ENCODE measurements at places on chromosomes 3 and 15.

GRCh38 chr3:95586754-95587153 is 1227.6 kb upstream of the EPHA6 start:
- no peak for DNase-seq

- no peak for DNase-seq
Observed at GRCh38 chr3:58158442-58159153, 52.2 kb downstream of the DNASE1L3 start.

GRCh38 chr3:66593978-66594377 is 93.2 kb upstream of the LRIG1 start:
- DNase-seq, result no peak

DNA sequence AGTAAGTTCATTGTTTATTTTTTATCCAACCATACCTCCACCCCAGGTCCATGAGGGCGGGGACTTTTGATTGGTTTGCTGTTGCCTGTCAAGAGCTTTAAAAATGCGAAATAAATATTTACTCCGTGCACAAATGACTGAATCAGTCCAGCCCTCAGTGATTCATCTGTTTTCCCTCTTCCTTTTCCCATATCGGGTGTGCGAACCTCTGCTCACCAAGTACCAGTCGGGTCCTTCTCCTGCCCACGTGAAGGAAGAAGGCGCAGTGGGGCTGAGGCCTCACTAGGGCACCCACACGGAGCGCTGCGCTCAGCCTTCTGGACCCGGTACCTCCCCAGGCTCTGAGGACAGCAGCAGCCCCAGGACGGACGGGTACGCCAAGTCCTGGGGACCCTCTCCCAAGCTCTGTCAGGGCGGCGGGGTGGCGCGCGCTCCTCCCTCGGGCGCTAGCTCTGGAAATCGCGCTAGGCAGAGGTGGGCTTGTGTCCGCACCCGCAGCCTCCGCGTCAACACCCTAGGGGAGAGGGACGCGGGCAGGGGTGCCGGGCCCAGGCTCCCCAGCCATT is 70.5 kb upstream of the EPHB3 start:
- DNase-seq, result no peak

- DNase-seq, result no peak
Observed at GRCh38 chr15:70199540-70200410, 102.1 kb upstream of the TLE3 start.

GRCh38 chr15:50277370-50277769 is 11.8 kb upstream of the HDC start:
- no peak for DNase-seq

DNA sequence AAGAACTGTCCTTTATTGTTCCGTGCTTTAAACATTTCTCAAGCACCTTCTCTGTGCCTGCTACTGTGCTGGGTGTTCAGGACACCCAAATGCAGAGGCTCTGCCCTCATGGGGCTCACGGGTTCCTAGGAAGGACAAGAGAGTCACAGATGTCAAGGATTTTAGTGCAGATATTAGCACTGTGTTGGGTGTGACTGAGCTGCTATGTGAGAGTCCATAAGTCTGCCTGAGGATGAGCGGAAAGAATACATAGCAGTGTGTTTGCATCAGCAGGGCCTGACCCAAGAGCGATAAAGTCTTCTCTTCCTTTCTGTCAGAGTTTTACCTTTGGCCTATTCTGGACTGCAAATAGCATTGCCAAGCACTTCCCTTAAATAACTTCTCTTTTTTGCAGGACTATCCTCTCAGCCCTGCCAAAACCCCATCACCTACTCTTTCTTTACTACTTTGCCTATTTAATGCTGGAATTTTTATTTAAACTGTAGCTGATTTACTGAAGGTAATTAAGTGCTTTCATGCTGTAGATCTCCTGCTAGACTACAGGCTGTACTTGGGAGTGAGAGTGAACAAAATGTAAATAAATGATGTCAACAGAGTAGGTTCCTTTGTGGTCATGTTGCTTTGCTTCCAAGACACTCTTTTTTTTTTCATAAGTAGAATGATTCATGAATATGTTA is 459.4 kb upstream of the TPRG1 start:
- no peak for DNase-seq

GRCh38 chr3:31456373-31456772 is 76.4 kb upstream of the STT3B start:
- DNase-seq, result no peak

- DNase-seq, result no peak
Observed at GRCh38 chr3:50610181-50610971, 1.2 kb downstream of the CISH start.

DNA sequence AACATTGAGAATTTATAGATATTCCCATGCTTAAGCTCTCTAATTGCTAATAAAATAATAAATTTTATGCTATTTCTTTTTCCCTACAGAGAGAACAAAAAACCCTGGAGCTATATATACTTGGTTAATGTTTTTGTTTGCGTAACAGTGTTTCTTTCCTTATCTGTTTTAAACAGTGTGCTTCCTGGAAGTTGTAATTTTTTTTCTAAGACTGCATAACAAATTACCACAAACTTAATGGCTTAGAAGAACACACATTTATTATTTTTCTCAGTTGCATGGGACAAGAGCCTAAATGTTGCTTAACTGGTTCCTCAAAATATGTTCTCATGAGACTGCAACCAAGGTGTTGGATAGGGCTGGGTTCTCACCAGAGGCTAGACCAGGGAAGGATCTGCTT is 49.7 kb upstream of the DPH6 start:
- DNase-seq, result no peak

GRCh38 chr15:34284937-34285336 is 52.6 kb downstream of the SLC12A6 start:
- no peak for DNase-seq

DNA sequence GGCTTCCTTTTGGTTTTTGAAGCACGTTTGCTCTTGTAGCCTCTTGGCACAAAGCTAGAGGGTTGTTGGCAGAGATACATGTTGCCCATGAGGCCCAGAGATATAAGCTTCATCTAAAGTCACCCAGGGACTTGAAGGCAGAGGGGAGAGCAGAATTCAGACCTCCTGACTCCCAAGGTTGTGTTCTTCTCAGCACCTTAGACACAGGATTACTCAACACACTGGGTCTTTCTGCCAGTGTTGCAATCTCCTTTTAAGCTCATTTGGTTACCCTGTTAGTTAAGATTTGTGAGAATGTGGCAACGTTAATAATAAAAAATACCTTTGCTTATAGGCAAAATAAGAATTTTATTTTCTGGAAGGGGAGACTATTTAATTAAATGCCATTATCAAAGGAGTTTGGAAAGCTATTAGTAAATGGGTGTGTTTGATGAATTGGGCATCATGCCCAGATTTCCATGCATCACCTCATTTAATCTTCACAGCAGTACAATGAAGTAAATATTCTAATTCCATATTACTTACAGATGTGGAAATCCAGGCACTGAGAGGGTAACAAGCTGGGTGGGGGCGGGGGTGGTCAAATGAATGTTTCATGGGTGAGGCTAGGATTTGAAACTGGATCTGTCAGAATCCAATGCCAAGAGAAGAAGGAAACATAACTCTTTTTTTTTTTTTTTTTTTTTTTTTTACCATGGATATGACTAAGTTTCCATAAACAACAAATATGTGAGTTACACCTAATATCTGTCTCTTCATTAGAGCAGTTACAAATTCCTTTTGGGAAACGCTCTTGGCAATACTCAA is 183.3 kb downstream of the NR1D2 start:
- no peak for DNase-seq

DNA sequence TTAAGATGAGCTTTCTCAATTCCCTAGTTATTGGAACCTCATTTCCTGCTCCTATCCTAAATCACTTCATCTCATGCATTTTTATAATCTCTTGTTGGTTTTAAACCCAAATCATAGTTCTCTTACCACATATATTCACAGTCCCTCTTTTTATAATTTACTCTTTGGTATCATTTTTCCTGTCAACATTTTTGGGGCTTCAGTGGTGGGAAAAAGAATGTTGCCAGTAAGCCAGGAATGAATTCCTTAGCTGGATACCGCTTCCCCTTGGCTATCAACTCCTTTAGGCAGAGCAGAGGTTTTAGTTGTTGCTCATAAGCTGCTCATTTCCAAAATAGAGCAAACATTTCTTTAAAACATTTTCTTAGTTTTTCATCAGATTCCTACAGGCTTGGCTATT is 112.3 kb downstream of the GALK2 start:
- DNase-seq, result no peak

DNA sequence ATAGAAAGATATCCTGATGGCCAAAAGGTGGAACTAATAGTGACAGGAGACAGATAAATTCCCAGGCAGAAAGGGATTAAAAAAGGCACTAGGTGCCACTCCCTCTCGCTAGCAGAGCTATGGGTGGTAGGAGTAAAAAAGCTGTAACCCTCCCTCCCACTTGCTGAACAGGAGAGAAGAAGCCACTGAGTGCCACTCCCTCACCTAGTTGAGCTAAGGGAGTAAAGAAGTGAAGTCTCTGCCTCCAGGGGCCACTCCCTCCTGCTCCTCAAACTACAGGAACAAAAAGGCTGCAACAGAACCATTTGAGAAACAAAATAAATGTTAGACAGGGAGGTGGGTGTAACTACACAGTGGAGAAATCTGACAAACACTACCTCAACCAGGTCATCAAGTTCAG is 276.2 kb upstream of the EPHA6 start:
- no peak for DNase-seq

- no peak for DNase-seq
Observed at GRCh38 chr3:155208183-155208800, 85.2 kb downstream of the STRIT1 start.

DNA sequence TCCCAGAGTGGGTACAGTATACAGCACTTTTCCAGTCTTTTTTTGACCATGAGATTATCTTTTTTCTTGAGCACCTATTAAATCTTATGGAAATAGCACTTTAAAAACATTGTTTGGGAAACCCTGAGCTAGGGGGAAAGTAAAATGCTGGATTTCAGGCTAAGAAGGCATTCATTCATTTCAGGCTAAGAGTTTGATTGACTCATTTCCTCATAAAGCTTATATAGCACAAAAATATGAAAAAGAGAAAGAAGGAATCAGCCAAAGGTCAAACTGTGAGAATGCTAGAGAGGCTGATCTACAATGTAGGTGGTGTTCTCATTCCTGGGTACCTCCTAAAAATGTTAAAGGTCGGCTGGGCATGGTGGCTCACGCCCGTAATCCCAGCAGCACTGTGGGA is 10.5 kb downstream of the TTC23 start:
- no peak for DNase-seq

GRCh38 chr15:41564286-41564959 is 5.4 kb downstream of the TYRO3 start:
- peak; percentile 40 for DNase-seq

DNA sequence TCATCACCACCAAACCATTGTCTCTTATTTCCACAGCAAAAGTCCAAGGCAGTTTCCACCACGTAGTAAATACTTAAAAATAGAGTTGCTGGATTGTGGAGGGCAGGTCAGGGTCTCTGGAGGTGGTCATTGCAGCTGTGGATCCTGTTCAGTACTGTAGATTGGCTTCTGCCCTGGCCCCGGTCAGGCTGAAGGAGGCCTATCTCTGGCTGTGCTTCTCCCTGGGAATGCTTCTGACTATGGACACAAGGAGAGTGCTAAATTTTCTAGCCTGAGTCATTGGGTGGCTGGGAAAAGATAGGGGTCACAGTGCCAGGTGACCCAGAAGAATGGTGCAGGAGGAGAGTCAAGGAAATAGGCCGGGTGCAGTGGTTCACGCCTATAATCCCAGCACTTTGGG is 26.3 kb upstream of the GMPPB start:
- DNase-seq, result no peak

Data from hippocampal formation (tissue), 2 donors.